ENCODE measurements at places on chromosomes 6 and 20.

- DNase-seq: peak; percentile 66
Observed at GRCh38 chr6:157757430-157758403, 65.3 kb upstream of the SNX9 start.

DNA sequence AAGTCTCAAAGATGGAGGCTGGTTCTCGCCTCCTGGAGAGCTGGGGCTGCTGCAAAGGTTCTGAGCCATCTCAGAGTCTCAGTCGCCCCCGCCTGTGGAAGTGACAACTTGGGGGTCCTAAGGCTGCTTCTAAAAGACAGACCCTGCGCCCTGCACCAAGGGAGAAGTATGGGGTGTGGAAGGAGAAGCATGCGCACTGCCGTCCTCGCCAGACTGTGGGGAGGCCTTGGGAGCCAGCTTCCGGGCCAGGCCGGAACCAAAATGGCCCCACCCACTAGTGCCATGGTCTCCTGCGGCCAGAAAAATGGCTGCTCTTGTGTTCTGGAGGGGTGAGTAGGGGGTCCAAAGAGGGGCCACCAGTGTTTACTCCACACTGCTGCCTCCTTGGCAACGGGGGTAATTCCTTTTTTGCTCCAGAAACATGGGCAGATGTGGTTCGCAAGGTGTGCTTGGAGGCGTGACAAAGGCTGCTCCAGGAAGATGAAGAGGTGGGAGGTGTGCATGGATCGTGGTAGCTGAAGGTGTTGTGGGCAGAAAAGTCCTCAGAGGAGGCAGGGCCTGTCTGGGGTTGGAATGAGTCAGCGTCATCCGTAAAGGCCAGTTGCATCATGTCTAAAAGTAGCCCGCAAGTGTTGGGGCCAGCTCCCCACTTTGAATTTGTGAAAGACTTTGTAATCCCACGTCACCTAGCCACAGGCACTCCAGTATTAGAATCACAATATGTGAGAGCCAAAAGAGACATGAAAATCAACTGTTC lies 329.8 kb upstream of the SOX4 start:
- no peak for DNase-seq

GRCh38 chr20:1473246-1474220 lies 6.9 kb upstream of the NSFL1C start:
- DNase-seq: no peak

DNA sequence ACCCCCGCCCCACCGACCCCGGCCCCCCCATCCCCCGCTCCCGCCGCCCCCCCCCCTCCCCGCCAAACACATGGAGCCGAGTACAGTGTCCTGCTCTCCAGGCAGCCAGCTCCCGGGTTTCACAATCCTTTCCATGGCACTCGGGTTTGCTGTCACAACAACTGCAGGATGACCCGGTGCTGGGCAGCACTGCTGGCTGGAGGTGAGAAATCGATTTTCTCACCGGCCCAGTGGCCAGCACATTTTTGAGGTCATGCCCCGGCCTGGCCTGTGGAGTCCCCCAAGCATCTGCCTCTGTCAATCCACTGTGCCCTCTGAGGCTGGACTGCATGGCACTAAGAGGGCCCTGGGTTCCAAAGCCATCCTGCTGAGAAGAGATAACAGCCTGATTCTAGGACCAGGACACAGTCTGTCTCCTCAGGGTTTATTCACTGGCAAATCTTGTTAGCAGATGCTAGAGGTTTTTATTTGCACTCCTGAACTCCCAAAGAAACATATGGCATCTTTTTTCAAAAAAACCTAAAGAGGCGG lies 129.5 kb downstream of the NFATC2 start:
- no peak for DNase-seq
